Hypothalamus (tissue), 51 donors: ENCODE measurements at places on chromosomes 5 and 9.

DNA sequence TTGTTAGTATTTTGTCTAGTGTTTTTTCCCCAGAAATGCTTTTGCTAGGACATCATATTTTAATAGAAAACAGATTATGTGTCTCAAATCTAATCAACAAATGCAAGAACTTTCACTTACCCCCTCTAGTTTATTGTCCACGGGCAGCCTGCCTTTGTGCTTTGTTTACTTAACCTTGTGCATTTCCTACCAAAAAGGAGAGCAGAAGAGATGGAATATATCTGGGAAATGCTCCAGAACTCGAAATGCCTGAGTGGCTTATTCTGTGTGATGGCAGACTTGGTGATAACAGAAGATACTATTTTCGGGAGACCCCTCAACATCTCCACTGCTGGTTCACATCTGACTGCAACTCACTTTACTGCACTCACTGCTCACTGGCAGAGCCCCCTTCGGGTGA, 33.3 kb upstream of the SPDL1 start:
- DNase-seq: no peak

DNA sequence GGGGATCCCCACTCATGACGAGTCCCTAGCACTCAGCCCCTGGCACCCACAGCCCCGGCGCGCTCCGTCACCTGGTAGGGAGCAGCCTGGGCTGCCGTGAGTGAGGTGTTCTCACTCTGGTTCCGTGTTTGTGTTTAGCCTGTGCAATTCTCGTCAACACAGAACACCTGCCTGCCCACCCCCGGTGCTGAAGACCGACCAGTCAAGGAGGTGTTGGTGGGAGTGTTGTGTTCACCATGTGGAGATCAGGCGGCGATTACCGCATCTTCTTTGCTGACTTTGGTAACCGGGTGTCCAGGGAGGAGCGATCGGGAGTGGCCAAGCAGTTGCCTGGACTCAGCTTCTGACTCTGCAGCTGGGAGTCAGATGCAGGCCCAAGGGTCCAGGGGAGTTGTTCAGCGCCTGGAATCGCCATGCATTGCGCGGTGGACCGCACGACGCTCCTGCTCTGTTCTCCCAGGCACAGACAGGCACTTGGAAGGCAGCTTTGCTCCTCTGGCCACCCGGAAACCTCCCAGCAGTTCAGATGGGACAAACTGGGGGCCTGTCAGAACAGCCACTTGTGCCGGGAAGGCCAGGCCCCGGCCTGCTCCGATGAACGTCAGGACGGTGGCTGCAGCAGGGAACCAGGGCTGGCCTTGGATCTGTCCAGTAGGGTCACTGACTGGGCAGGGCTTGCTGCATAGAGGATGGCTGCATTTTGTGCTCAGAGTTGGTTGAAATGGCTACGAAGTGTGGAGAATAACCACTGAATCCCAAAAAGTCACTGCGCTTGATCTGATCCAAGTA, 28.2 kb downstream of the EXOC3 start:
- no peak for DNase-seq

- DNase-seq: peak; percentile 63
Observed at GRCh38 chr9:113343732-113344231, 3.7 kb upstream of the WDR31 start.

DNA sequence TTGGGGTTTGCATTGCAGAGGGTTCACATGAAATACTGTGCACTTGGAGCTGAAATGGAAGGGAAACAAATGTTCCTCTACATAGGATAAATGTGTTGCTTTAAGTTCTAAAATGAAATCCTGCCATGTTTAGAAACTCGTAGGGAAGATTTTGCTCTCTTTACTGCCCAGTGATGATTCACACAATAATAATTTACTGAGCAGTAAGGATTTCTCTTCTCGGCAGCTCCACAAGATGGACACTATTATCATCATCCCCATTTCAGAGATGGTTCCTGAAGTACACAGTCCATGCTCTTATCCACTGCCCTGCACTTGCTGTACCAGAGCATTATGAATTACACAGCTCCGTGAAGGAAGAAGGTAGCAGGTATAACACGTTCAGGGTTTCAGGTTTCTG, 4.1 kb downstream of the HACD4 start:
- DNase-seq: no peak

DNA sequence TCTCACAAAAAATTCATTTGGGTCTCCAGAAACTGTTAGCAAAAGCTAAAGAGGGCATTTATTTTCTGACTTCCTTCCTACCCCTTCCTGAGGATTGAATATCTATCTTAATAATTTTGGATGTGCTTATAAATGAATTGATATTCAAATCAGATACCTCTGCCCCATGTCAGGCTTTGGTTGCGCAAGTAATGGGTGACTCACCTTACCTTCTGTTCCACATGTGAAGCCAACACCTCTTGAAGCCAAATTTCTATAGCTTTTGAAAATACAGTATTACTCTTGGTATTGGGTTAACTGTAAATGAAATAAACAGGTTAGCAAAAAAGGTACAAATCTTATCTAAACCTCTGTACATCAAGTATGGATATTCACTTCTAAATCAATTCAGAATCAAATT, 122.0 kb downstream of the PRDM6 start:
- DNase-seq: no peak

- DNase-seq: no peak
Observed at GRCh38 chr9:117093891-117094844, 320.7 kb downstream of the ASTN2 start.

- no peak for DNase-seq
Observed at GRCh38 chr5:1488882-1489680, 34.7 kb downstream of the LPCAT1 start.

DNA sequence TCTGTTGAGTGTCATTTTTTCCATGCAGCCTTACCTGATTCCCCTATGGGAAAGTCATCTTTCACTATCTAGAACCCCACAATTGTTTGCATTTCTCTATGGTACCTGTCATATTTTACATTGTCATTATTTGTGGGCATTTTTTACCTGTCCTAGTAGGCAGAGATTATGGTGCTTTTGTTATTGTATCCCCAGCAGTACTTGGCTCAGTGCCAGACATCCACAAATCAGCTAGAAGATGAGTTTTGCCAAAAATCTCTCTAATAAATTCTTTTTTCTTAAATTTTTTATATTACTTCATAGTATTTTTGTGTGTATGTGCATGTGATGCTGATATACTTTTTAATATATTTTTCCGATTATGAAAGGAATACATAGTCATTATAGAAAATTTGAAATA, 13.2 kb downstream of the GARNL3 start:
- DNase-seq: no peak

DNA sequence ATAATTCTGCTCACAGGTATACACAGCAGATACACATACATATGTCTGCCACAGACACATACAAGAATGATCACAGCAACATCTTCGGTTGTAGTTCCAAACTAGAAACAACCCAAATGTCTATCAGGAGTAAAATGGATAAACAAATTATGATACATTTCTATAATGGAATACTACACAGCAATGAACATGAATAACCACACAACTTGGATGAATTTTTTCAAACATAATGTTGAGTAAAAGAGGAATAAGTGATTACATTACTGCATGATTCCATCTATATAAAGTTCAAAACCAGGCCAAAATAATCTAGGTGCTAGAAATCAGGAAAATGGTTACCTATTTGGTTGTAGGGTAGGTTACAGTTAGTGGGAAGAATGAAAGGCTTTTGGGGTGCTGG, 4.6 kb upstream of the EGFLAM start:
- DNase-seq: no peak

- DNase-seq: no peak
Observed at GRCh38 chr5:8842971-8843551, 702.8 kb downstream of the SEMA5A start.

- DNase-seq: no peak
Observed at GRCh38 chr5:68464424-68464823, 248.9 kb downstream of the PIK3R1 start.

DNA sequence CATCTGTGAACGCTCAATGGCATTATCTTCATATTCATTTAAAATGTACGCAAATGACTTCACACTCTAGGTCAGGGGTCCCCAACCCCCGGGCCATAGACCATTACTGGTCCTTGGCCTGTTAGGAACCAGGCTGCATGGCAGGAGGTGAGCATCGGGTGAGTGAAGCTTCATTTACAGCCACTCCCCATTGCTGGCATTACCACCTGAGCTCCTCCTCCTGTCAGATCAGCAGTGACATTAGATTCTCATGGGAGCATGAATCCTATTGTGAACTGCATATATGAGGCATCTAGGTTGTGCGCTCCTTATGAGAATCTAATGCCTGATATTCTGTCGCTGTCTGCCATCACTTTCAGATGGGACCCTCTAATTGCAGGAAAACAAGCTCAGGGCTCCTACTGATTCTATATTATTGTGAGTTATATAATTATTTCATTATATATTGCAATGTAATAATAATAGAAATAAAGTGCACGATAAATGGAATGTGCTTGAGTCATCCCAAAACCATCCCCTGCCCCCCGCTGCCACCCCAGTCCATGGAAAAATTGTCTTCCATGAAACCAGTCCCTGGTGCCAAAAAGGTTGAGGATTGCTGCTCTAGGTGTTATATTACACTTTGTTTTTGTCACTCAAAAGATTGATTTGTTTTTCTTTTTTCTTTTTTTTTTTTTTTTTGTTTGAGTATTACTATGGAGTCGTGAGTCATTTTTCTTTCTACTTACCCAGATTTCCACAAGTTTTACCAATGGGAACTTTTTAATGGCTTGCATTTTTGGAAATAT, 127.2 kb downstream of the DOCK8 start:
- no peak for DNase-seq

DNA sequence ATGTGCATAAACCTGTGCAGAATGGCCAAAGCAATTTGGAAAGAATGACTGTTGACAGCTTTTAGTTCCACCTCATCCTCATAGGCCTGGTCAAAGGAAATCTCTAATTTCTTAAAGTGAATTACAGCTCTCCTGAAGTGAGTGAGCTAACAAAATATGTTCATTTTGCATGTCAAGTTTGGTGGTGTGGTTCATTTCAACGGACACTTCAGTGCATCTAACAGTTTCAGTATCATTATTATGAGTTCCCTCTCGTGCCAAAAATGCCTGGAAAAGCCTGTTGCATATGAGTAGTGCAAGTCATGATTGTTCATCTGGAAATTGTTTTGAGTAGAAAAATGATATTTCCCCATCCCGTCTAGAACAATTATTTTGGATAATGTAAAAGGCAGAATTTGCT, 53.2 kb upstream of the HMHB1 start:
- no peak for DNase-seq

- no peak for DNase-seq
Observed at GRCh38 chr9:5587024-5587423, 41.9 kb upstream of the RIC1 start.

DNA sequence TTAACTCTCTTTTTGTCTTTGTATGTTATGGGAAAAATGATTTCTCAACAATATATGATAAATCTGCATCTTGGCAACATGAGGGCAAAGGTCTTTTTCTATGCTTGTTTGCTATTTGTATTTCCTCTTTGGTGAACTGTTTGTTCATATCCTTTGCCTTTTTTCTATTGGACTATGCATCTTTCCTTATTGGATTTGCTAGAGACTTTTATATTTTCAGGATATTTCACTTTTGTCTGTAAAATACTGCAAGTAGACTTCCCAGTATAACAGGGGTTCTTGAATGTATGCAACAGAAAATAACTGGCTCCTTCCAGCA, 69.4 kb upstream of the SSBP2 start:
- DNase-seq: no peak

DNA sequence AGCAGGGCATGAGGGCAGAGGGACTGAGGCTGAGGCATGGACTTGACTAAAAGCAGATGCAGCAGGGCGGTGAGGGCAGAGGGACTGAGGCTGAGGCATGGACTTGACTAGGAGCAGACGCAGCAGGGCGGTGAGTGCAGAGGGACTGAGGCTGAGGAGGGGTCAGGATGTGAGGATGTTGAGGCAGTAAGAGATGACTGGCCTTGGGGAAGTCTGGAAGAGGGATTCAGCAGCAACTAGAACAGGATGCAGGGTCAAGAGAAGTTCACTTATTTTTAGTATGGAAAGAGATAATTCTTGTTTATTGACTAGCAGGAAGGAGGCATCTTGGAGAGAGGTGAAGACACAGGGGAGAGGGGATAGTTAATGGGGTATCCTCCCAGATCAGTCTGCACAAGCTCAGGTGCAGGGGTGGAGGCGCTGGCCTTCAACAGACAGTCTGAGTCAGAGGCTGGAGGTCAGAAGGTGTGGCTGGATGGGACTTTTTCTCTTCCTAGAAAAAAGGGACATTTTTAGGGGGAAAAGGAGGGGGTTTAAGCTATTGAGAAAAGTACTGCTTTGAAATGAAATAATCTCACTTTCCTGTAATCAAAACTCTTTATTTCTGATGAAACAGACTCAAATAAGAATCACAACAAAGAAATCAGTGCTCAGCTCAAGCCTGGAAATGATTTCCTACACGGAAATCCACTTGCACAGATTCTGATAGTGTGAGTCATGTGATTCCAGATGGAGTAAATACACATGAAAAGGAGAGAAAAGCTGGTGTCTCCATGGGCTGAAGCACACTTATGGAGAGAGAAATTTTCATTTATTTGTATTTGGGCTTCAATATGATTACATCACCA, 130.9 kb downstream of the PALM2AKAP2 start:
- no peak for DNase-seq

GRCh38 chr9:112050544-112051475, 124.3 kb downstream of the SUSD1 start:
- DNase-seq: no peak

DNA sequence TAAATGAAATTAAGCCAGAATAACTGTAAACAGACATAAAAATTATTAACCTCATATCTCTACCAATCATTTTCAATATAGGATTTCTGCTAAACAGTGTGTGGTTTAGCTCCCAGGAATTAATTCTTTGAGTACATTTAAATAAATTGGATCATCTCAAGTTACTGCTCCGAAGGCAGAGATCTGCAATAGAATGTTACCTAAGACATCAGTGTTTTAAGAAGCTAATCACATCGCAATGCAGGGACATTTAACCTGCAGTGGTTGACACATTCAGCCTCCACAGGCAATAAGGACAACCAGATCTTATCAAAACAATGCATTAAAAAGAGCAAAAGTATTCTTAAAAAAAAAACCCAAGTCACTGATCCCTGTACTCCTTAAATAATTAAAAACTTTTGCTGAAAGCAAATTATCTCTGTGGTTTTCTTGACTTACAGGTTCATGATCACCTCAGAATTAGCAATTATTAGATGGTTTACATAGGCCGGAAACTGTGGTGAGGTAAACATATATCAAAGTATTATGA, 45.7 kb downstream of the PRDM6 start:
- no peak for DNase-seq

GRCh38 chr9:120424248-120424647, 155.7 kb downstream of the CDK5RAP2 start:
- DNase-seq: no peak

GRCh38 chr9:26172301-26172700, 494.1 kb upstream of the TUSC1 start:
- DNase-seq: no peak

DNA sequence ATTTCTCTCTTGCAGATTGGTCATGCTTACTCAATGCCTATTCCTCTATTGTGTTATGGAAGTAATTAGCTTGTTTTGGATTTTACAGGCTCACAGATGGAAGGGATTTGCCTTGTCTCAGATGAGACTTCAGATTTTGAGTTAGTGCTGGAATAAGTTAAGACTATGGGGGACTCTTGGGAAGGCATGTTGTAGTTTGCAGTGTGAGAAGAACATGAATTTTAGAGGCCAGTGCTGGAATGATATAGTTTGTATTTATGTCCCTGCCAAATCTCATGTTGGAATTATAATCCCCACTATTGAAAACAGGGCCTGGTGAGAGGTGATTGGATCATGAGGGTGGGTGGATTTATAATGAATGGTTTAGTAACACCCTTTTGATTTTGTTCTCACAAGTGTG, 6.1 kb upstream of the TUSC1 start:
- no peak for DNase-seq
